ENCODE measurements at places on chromosomes 4 and X.

GRCh38 chrX:40100141-40100536 is 2.4 kb upstream of the BCOR start:
- DNase-seq = no peak

- no peak for DNase-seq
Measured at GRCh38 chr4:67087897-67088296, 457.4 kb downstream of the CENPC start.

GRCh38 chr4:26235500-26235899 is 85.3 kb upstream of the RBPJ start:
- peak; percentile 38 for DNase-seq

- DNase-seq = peak; percentile 44
Measured at GRCh38 chr4:139176302-139177048, 543 bp downstream of the ELF2 start.

Measured in fibroblast of upper back skin (primary cell).